Left forelimb (tissue), 1 donor: ENCODE measurements at places on chromosomes 1 and 21.

DNA sequence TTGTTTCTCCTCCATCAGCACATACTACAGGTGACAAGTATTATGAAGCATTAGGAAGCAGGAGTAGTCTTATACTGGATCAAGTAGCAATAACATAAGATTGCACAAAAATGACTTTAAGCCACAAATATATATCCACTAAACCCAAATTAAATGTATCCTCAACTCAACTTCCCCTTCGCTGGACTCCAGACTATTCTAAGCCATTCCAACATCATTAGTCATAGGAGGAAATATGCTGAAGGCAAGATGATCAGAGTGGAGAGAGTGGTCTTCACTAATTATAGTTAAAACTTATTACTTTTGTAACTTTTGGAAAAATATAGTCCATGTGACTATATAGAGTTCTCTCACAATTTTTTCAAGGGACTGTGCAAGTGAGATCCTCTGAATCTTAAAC is 390.7 kb upstream of the ZP4 start:
- no peak for DNase-seq

DNA sequence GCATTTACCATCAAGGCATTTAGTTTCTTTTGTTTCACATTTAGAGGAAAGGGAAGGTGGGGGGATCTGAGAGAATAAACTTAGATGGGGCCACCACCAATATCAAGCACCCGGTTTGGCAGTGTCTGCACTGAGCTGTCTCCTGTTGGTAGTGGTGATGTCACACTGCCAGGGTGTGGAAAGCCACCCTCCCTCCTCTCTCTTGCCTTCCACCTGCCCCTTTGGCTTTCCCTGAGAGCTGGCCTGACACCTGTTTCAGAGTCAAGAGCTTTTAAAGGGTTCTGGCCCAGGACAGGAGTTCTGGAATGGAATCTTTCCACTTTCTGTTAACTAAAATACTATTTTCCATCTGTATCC is 13.4 kb downstream of the ATF3 start:
- no peak for DNase-seq

DNA sequence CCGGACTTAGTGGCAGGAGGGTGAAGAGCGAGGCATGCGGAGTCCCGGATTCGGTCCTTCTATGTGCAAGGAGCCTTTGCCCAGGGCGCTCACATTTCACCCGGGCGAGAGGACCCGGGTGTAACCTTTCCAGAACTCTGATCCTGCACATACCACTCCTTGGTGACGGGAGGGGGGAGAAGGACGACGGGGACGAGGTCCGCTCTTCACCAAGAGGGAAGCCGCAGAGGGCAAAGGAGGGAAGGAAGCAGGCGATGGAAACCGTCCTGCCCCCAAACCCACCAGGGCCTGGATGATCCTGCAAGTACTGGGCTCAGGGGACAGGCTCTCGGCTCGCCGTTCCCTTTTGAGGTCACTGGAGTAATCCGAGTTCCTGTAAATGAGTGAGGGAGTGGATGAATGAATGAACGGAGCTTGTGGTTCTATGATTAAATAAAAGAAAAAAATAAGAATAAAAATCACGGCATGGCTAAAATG is 993 bp downstream of the SYPL2 start:
- DNase-seq: no peak

GRCh38 chr1:100585786-100586185 is 47.8 kb downstream of the GPR88 start:
- DNase-seq: no peak

DNA sequence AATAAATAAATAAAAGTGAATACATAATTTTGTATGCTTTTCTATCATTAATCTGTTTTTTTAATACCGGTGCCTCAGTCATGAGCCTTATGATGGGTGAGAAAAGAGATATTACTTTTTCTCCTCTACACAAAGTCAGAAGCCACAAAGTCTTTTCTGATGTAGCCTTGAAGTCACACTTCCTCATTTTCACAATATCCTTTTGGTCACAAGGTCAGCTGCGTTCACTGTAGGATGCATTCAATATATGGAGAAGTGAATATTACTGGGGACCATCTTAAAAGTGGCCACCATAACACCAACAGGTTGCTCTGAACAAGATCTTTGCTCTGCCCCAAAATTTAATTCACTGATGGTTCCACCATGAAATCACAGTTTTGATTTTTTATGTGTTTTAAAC is 83.3 kb upstream of the TNR start:
- DNase-seq: no peak

- no peak for DNase-seq
Observed at GRCh38 chr1:248871837-248872401, 13.0 kb upstream of the ZNF692 start.

- peak; percentile 80 for DNase-seq
Observed at GRCh38 chr1:165914136-165914798, 86.9 kb downstream of the UCK2 start.

DNA sequence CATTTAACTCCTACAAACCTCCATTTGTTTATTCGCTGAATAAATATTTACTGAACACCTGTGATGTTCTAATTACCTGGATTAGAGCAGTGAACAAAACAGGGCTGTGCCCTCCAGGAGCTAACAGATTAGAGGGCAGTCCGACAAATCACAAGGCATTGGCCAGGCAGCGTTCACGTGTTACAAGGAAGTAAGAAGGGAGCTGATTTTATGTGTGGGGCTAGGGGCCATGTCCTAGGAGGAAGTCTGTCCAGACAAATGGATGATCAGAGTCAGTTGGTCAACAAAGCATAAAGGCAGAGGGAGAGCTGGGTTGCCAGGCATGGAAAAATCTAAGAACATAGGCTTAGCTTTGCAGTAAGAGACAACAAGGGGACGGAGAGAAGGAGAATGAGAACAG is 57.3 kb upstream of the BACE2 start:
- no peak for DNase-seq

DNA sequence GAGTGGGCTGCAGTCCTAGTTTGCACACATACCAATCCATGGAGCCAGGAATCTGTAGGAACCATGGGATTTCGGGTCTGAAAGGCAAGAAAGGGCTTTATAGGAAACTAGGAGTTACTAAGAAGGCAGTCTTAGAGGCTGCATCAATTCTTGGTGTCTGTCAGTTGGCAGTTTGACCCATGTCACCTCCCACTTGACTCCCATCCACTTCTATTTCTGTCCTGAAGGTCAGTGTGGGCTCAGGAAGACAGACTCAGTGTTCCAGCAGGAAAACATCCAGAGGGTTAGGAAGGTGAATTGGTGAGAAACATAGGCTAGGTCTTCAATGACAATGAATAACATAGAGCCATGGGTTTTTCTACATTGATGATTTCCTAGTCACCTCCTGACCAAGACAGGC is 4.0 kb downstream of the CYP4A11 start:
- DNase-seq: no peak

GRCh38 chr1:206794294-206794908 is 22.1 kb upstream of the IL10 start:
- no peak for DNase-seq

DNA sequence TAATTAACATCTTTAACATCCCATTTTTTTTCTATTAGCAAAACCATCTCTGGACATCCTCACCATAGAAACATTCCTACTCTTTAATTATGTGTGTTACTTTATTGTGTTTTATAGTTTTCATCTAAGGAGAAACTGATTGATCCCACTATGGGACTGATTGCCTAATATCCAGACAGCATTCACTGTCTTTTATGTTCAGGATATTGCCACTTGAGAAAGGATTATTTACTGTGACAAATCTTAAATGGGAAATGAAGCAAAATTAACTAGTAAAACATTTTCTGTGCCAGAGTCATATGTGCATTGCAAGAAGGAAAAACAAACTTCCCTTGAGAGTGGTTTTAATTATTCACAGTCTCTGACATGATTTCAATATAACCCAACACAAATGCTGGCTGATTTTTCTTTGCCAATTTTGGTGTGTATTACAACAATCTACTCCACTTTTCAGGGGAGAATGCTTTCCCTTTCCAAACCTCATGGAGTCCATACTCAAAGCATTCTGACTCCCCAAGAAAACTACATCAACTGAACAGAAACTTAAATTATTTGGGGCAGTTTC is 15.8 kb upstream of the RGS13 start:
- DNase-seq: no peak

- no peak for DNase-seq
Observed at GRCh38 chr1:46818591-46818990, 19.7 kb downstream of the CYP4B1 start.

GRCh38 chr1:159009287-159009686 is 420 bp upstream of the IFI16 start:
- no peak for DNase-seq

- no peak for DNase-seq
Observed at GRCh38 chr1:169509354-169509753, 23.6 kb upstream of the SLC19A2 start.

GRCh38 chr1:13960375-13960987 is 260.5 kb downstream of the PRDM2 start:
- DNase-seq: peak; percentile 79

- no peak for DNase-seq
Observed at GRCh38 chr1:54542962-54543539, 5.0 kb upstream of the ACOT11 start.

GRCh38 chr1:227764019-227764391 is 28.8 kb downstream of the SNAP47 start:
- DNase-seq: no peak

DNA sequence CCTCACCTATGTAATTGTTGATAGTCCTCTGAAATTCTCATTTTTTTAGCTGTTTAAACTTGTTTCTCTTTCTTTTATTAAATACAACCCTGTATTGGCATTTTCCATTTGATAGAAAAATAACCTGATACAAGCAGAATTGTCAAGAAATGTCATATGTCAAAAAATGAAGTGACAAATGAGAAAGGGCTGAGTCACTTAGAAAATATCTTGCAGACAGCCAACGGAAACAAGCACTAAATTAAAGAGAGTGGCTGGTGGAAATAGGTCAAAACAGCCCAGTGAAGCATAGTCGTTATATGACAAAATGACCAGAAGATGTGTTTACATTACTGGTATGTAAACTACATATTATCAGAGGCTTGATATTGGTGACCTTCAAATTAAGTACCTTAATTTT is 484.4 kb downstream of the PLA2G4A start:
- no peak for DNase-seq

GRCh38 chr1:212641956-212642355 is 33.4 kb downstream of the ATF3 start:
- DNase-seq: no peak

- DNase-seq: peak; percentile 80
Observed at GRCh38 chr1:31745096-31745945, 18.8 kb downstream of the ADGRB2 start.

DNA sequence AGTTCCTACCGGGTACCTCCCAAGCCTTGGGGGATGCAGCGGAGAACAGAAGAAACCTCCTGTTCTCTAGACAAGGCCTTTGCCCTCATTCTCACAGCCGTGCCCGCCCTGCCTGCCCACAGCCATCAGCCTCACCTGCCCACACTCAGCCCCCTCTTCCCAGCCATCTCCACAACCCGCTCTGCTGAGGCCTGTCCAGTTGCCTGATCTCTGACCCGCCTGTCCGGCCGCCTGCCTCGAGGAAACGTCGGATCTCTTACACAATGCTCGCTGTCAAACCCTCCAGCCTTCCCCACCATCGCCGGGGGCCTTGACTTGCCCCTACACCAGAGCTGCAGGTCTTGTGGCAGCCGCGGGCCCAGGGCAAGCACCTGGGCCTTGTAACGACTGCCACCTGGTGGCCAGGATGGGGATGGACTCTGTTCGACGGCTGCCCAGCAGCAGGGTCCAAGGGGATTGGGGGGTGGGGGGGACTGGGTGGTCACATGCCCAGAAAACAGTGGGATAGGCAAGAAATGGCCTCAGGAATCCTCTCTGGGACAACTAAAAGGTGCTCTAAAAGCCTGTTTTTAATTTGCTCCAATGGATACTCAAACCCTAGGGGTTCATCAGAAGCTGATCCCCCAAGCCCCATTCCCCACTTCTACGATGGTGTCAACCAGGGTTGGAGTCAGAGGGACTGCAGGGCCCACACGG is 31.0 kb downstream of the SLC45A1 start:
- peak; percentile 84 for DNase-seq

- DNase-seq: no peak
Observed at GRCh38 chr21:38196036-38196435, 60.8 kb upstream of the KCNJ15 start.

GRCh38 chr1:89987159-89987819 is 7.6 kb upstream of the ZNF326 start:
- DNase-seq: no peak

- no peak for DNase-seq
Observed at GRCh38 chr1:91556556-91556955, 55.9 kb downstream of the CDC7 start.

DNA sequence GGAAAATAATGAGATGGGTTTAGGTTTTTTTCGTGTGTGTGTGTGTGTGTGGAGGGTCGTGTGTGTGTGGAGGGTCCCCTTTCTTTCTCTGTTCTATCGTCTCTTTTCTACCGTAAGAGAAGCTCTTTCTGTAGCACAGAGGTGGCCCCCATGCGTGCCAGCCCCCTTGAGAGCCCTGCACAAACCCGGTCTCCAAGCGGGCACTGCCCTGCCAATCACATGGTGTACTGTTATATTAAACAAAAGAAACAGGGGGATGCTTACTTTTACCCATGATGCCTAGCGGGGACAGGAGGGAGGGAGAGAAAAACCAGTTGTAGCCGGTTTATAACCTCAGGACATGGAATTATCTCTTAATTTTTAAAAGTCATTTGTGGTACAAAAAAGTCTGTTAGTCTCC is 41.0 kb downstream of the GATAD2B start:
- DNase-seq: peak; percentile 64

DNA sequence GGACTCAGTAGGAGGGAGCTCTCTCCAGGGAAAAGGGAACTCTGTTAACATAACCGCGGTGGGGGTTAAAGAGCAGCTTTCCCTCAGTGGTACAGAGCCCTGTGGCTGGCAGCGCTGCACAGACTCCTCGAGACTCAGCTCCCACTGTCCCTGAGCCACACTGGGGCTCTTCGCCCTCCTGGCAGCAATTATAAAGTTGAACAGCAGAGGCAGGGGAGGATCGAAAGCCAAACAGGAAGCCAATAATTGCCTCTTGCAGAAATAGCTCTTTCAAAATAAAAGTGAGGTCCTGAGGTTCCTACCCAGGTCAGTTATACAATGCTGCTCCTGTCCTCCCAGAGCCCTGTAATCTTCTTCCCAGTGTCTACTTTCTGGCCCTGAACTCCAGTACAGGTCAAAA is 77.0 kb downstream of the FAM78B start:
- DNase-seq: no peak

- no peak for DNase-seq
Observed at GRCh38 chr1:42266253-42267135, 68.5 kb downstream of the FOXJ3 start.

- no peak for DNase-seq
Observed at GRCh38 chr1:111515291-111516004, 12.0 kb upstream of the ADORA3 start.

DNA sequence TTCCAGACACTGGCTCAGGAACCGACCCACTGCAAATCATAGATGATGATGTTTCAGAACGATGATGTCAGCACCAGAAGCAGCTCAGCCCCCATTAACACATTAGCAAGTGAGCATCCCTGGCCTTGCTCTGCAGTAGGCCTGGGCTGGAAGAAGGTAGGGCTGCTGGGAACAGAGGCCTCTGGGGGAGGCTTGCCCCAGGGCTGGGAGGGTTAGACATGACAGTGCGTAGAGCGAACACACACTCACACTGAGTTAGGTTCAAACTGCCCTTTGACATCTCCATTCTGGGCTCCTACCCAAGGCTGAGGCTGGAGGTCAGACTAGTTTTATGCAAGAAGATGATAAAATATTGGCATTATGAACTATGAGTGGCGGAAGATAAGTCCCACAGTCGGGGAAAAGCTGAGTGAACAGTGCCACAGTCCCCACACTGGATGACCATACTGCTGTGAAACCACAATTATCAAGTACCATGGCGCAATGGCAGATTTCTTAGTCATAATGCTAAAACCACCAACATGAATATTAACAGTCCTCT is 91.1 kb downstream of the DMRTB1 start:
- no peak for DNase-seq
